ENCODE measurements at places on chromosomes 12 and 14.

DNA sequence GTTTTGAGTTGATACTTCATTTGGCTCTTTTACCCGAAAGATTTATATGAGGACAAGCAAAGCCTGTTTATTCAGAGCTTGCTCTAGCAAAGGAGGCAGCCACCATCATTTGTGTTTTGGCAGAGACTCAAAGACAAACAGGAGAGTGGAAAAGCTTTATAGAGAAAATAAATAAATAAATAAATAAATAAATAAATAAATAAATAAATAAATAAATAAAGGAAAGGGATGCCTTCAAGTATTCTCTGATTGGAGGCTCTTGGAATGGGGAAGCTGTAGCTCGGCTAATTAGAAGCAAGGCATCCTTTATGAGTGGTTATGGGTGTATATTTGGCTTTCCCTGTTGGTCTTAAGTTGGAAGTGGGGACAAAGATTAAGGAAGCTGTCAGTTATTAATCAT is 229.8 kb downstream of the RASSF9 start:
- no peak for DNase-seq

DNA sequence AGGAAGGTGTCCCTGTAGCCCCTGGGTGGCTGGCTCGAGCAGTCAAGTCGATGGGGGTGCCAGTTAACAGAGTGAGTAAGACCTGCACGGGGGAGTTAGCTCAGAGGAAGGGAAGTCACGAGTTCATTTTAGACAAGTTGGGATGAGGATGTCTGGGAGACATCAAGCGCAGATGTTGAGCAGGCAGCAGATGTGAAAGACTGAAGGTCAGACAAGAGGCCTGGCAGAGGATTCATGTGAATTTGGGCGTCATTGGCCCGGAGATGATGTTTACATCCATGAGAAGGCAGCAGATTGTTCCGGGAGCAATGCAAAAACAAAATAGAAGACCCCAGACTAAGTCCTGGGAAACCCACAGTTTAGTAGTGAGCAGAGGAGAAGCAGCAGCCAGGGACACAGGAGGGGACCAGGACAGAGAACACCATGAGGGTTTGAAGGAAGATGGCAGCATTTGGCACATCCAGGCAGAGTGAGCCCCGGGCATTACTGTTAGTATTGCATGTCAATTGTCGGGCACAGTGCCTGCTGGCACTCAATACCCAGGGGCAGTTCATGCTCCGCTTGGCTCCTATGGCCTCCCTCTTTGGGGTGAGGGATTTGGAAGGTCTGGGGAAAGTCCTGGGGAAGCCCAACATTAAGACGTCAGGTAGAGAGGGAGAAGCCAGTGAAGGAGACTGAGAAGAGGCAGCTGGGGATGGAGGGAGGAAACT is 15.1 kb downstream of the LTBP2 start:
- DNase-seq: no peak

- DNase-seq: no peak
Observed at GRCh38 chr12:129269756-129270495, 416.6 kb downstream of the GLT1D1 start.

- no peak for DNase-seq
Observed at GRCh38 chr12:7344833-7345606, 41.1 kb downstream of the ACSM4 start.

DNA sequence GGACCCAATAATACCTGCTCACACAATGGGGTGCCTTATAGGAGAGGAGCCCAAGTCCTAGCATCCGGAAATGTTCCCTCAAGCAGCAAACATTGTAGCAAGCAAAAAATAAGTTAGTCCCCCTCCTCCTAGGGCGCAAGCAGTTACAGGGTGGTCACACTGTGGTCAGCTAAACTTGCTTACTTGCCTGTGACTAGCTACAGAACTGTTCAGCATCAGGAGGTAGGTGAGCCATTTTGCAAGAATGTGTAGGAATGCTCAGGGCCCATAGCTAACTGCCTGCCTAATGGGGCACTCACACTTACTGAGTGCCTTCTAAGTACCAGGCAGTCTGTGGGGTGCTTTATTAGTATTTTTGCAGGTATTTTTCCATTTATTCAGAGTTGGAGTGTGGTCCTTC is 154.6 kb upstream of the GRIN2B start:
- DNase-seq: no peak

GRCh38 chr12:60106214-60106613 is 510.4 kb downstream of the SLC16A7 start:
- DNase-seq: no peak
